ENCODE measurements at places on chromosomes 11 and 22. TPM values are rescaled to one million over a fixed set of nuclear protein-coding genes. Genes with fewer than 3 reads are reported as not detected.

DDTL gene
- polyA plus RNA-seq, result 11.2 TPM

MPPED2 gene
- polyA plus RNA-seq, result 7.0 TPM

MAPK11 gene
- polyA plus RNA-seq, result 5.1 TPM

DNA sequence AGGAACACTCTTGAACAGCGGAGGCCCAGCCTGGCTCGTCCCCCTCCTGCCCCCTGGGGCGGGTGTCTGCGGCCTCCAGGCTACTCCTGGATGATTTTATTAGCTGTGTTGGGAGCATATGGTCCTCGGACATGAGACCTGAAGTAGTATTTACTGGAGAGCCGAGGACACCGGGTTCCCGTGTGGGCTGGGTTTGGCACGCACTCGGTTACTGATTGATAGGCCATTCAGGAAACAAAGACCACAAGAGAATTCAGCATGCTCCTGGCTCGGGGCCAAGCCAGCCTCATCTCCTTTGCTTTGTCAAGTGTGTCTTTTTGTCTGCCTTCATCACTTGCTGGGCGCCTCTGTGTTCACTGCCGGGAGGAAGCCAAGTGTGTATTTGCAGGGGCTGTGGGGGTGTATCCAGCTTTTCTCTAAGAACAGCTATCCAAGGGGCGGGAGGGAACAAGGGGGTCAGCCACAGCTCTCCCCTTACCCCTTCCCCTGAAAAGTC is 9.7 kb downstream of the FXYD2 start:
- peak; percentile 96 for DNase-seq

- no peak for DNase-seq
Measured at GRCh38 chr22:35959121-35959800, 69.4 kb downstream of the RBFOX2 start.

DNA sequence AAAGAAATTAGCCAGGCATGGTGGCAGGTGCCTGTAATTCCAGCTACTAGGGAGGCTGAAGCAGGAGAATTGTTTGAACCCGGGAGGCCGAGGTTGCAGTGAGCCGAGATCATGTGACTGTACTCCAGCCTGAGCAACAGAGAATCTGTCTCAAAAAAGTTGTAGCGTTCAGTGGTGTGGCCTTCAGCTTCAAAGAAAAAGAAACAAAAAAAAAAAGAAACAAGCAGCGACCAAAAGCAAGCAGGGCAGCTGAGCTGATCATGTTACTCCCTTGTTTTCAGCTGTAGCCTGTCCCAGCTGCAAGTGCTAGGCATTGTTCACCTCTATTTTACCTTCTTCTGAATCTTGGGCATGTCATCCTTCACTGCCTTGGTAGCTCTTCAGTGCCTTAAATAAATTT is 37.0 kb downstream of the SFI1 start:
- no peak for DNase-seq

DNA sequence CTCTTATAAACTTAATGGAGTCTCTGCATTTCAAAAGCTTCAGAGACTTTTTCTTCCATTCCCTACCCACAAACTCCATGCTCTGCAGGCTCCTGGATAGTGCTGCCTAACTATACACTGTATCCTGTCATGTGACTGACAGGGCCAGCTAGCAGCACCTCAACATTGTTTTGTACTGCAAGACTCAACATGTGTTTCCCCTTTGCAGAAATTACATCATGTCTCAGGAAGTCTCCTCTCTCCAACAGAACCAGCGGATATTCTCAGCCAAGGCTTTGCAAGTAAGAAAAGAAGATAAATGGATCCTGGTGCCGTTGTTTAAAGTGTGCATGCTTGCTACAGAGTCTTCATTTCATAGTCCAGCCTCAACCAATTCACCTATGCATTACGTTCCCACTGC is 164.0 kb upstream of the UBASH3B start:
- DNase-seq, result peak; percentile 9

GRCh38 chr11:33412241-33412640 is 155.1 kb downstream of the HIPK3 start:
- DNase-seq, result no peak

GRCh38 chr22:30947173-30947815 is 21.3 kb downstream of the MORC2 start:
- DNase-seq, result peak; percentile 14

GRCh38 chr22:33270596-33270995 is 212.4 kb upstream of the SYN3 start:
- no peak for DNase-seq

GRCh38 chr11:1232883-1233321 is 10.0 kb downstream of the MUC5B start:
- DNase-seq, result no peak

All from large intestine (tissue), 12 donors.